ENCODE measurements at places on chromosomes 11 and 22.
A peak's percentile ranks its signal among the peaks of the same experiment; 100 is the strongest.

DNA sequence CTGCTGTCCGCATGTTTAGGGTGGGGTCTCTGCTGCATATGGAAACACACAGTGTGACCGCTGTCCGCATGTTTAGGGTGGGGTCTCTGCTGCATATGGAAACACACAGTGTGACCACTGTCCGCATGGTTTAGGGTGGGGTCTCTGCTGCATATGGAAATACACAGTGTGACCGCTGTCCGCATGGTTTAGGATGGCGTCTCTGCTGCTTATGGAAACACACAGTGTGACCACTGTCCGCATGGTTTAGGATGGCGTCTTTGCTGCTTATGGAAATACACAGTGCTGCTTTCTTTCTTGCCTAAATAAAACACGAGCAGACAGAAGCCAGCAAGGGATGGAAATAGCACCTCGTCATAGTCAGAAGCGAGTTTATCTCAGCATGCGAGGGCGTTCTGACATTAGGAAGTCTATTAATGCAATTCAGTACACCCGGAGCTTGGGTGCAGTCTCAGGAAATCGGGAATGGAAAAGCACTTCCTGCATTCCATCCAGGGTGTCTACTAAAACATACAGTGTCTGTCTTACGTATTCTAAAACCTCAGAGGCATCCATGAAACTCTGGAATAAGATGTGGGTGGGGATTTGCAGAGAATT lies 32.6 kb upstream of the TOLLIP start:
- DNase-seq: peak; percentile 72

GRCh38 chr11:106309070-106309684 lies 231.7 kb downstream of the AASDHPPT start:
- no peak for DNase-seq

- DNase-seq: no peak
These were observed 7.0 kb downstream of the DRD4 start for GRCh38 chr11:643849-644738.

- DNase-seq: peak; percentile 7
These were observed 154.9 kb upstream of the CEP126 start for GRCh38 chr11:101759771-101760450.

DNA sequence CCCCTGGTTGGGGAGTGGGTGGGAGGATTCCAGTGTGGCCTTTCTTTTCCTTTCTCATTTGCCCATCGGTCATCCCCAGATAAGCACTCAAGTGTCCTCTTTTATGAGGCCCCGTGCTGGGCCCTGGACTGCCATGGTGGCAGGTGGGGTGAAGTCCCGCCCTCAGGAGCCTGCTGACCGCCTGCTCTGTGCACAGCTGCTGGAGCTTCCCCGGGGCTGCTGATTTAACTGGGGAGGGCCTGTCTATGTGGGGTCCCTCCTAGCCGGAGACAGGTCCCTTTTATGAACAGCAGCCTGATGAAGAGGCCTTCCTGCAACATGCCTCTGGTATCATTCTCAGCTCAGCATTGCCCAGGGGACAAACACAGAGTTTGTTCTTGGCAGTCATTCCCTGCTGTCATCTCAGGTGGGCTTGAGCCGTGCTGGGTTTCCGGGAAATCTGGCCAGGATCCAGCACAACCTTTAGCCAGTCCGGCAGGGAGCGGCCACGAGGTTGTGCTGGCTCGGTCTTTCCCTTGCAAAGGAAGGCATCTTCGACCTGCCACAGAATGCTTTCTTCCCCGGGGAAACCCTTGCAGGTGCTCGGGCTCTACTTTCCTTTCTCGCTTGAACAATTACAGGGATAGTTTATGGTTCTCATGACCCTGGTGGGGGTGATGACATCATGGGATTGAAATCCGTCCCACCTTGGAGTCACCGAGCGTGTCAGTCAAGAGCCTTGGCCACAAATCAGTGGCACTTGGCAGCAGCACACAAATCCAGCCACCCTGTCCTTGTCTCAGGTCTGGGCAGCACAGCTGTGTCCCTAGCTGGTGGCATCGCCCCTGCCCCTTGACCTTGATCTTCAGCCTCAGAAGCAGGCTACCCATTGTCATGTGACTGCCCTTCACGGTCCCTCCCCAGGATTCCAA lies 20.1 kb downstream of the ST14 start:
- DNase-seq: no peak

- DNase-seq: no peak
These were observed 32.1 kb downstream of the MAPK1 start for GRCh38 chr22:21835378-21835777.

GRCh38 chr11:116177521-116178210 lies 595.1 kb downstream of the BUD13 start:
- DNase-seq: no peak

DNA sequence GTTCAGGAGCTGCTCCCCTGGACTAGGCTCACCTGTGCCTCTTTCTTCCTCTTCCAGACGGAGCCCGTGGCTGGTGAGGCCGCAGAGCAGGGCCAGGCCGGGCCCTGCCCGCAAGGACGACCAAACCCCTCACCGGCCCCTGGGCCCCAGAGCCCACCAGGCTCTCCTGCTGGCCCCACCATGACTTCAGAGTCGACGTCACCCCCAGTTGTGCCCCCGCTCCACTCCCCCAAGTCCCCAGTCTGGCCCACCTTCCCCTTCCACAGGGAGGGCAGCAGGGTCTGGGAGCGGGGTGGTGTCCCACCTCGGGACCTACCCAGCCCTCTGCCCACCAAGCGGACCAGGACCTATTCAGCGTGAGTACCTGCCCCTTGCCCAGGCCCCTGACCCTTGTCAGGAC lies 11.0 kb downstream of the CSDC2 start:
- DNase-seq: no peak

- no peak for DNase-seq
These were observed 148.3 kb downstream of the PKNOX2 start for GRCh38 chr11:125312812-125313211.

DNA sequence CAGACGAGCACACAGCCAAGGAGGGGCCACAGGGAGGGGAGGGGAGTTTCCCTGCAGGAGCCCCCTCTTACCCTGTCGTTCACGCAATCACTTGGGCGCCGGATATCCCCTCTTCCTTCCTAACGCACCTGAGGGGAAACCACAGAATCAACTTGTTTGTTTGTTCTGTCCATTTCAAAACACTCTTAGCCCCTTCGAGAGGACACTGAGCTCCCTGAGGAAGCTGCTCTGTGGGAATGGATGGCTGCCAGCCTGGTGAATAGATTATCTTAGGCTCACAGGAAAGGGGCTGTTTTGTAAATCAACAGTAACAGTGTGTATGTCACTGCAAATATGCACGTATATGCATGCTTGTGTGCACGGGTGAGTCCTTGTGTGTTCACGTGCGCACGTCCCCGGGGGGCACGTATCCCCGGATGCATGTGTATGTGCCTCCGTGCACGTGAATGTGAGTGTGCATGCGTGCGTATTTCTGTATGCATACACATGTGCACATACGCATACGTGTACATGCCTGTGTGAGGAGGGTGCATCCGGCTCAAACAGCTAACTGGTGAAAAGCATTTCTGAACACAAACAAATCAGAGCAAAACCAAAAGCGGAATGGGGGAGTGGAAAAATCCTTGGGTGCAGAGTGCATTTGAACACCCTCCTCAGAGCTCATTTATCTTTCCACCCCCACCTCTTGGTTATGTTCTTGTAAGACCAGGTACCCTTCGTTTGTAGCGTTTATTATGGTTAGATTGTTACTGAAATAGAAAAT lies 7.2 kb downstream of the ARSA start:
- no peak for DNase-seq

Data from fibroblast of pulmonary artery (primary cell).